ENCODE measurements at places on chromosomes 3 and 15.

DNA sequence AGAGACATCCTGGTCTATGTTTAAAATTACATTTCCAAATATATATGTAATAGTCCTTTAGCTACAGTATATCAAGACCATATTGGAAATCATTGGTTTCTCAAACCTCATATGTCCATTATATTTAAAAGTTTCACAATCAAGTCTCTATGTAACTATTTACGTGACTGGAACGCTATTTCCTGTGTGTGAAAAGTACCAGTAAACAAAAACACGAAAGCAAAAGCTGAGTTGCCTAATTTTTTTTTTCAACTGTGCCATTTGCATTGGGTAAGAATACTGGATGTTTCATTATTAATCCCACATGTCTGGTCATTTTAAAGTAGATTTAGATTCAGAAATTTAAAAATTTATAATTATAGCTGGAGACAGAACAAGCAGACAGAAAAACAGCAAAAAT is 381.4 kb downstream of the TBC1D5 start:
- DNase-seq = no peak

- no peak for DNase-seq
Observed at GRCh38 chr3:15527031-15527459, 5.5 kb upstream of the COLQ start.

GRCh38 chr3:142724682-142725356 is 985 bp downstream of the TRPC1 start:
- DNase-seq = peak; percentile 43

DNA sequence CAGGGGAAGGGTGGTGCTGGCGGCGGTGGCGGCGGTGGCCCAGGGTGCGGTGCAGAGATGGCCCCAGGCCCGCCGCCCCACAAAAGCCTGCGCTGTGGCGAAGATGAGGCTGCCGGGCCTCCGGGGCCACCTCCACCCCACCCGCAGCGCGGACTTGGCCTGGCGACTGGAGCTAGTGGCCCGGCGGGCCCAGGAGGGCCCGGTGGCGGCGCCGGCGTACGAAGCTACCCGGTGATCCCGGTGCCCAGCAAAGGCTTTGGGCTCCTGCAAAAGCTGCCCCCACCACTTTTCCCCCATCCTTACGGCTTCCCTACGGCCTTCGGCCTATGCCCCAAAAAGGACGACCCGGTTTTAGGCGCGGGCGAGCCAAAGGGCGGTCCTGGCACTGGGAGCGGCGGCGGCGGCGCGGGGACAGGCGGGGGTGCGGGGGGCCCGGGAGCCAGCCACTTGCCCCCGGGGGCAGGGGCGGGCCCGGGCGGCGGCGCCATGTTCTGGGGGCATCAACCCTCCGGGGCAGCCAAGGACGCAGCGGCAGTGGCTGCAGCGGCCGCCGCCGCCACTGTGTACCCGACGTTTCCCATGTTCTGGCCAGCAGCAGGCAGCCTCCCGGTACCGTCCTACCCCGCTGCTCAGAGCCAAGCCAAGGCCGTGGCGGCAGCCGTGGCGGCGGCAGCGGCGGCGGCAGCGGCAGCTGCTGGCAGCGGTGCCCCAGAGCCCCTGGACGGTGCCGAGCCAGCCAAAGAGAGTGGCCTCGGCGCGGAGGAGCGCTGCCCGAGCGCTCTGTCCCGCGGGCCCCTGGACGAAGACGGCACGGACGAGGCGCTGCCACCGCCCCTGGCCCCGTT is 1.6 kb downstream of the SKOR1 start:
- no peak for DNase-seq

- no peak for DNase-seq
Observed at GRCh38 chr3:195248281-195248680, 22.7 kb downstream of the XXYLT1 start.

DNA sequence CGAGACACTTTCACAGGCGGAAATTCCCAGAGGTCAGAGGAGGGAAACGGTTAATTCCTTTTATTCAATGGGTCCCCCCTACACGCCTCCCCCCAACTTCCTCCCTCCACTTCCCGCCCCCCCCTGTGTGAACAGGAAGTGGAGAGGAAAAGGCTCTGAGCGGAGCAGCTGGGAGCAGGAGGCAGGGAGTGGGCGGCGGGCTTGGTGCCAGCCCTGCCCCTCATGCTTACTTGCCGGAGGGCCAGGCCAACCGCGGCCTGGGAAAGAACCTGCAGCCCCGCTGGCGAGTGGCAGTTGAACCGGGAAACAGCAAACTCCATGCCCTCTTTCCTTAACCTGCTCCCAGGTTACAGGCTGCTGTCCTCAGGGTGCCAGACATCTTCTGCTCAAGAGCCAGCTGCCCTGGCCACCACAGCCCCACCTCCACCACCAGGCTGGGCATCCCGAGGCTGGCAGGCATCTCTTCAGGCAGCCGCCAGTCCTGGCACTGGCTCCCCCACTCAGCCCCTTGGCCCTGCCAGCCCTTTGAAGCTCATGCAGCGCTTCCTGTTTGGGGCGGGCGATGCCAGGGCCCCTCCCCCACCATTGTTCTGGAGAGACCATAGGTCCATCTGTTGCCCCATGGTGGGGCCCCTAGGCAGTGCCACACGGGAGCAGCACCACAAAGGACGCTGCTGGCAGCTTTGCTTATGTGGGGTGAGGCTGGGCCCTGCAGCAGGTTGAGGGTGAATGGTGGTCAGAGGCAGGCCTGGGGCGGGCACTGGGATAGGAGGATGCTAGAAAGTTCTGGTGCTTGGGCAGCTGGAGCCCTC is 12.9 kb downstream of the VPS18 start:
- DNase-seq = peak; percentile 56

GRCh38 chr15:86743283-86743903 is 663.7 kb downstream of the AGBL1 start:
- no peak for DNase-seq

GRCh38 chr3:64939747-64940450 is 252.1 kb upstream of the ADAMTS9 start:
- DNase-seq = no peak

- no peak for DNase-seq
Observed at GRCh38 chr15:97874139-97874538, 86.4 kb upstream of the ARRDC4 start.
